ENCODE measurements at places on chromosomes 16 and 17. TPM values are rescaled to one million over a fixed set of nuclear protein-coding genes. Genes with fewer than 3 reads are reported as not detected.

KRT33B gene
- total RNA-seq: not detected

GRCh38 chr17:50059256-50059655 is 3.3 kb downstream of the ITGA3 start:
- no peak for DNase-seq

GRCh38 chr17:17900615-17901520 is 64.1 kb upstream of the SREBF1 start:
- DNase-seq: peak; percentile 91

PLXDC1 gene
- 13.8 TPM for total RNA-seq

KRTAP4-4 gene
- total RNA-seq: not detected

GRCh38 chr17:44197980-44198720 is 1.5 kb downstream of the ATXN7L3 start:
- no peak for DNase-seq

DNA sequence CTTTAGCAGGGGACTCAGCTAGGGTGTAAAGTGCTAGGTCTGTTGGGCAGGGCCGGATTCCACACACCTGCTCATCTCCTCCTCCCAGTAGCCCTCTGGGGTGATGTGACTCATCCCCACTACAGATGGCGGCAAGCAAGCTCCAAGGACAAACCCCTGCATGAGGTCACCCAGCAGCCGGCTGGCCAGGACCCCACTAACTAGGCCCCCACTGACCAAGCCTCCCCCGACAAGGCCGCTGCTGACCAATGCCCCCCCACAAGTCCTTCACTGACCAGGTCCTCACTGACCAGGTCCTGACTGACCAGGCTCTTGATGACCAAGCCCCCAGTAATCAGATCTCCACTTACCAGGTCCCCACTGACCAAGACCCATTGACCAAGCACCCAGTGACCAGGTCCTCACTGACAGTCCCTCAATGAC is 36.7 kb downstream of the TNFRSF13B start:
- DNase-seq: no peak

- peak; percentile 15 for DNase-seq
These were observed 34.0 kb downstream of the HS3ST3B1 start for GRCh38 chr17:14334919-14335318.

- peak; percentile 19 for DNase-seq
These were observed 451.3 kb downstream of the PMP22 start for GRCh38 chr17:14813649-14814370.

DNA sequence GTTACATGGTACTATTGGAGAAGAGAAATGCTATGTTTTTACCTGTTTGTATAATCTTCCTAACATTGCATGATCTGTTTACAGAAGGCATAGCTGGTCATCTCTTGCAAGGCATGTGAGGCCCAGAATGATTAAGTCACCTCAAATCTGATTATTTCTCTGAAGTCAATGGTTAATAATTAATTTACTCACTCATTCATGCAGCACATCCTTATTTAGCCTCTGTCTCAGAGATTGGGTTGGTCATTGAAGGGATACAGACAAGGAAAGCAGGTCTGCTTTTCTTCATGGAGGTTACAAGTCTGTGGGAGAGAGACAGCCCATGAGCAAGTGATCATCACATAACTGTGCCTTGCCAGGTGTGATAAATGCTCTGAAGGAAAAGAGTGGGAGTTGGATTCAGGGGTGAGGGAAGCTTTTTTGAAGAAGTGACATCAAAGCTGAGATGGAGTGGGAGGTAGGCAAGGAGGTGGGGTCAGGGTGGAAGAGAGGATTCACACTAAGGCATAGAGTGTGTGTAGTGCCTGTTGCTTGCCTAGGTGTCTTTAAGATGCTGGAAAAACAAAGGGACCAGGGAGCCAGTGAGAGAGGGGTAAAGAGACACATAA is 16.3 kb upstream of the RBFOX1 start:
- no peak for DNase-seq

MT4 gene
- not detected for total RNA-seq

- DNase-seq: no peak
These were observed 23.6 kb downstream of the SEZ6 start for GRCh38 chr17:28982131-28982793.

PARN gene
- 25.9 TPM for total RNA-seq

All from heart left ventricle (tissue), 16 donors.